Thoracic aorta (tissue), 2 donors: ENCODE measurements at places on chromosomes 16 and 17.

DNA sequence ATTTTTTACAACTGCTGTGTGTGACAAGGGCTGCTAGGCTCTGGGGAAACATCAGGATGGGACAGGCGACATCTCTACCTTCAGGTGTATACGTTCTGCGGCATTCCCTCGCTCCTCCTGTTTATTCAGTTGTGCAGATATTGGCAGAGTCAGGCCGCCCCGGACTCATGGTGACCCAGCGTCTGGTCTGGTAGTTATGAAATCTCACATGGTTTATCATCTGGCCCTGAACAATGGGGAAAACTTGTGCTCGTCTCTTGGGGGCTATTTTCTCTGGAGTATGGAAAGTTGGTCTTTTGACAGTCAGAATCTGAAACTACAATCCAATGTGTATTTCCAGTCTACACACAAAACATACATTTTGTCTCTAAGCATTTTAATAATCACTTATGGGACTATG lies 3.3 kb downstream of the MARCHF10 start:
- DNase-seq = no peak

DNA sequence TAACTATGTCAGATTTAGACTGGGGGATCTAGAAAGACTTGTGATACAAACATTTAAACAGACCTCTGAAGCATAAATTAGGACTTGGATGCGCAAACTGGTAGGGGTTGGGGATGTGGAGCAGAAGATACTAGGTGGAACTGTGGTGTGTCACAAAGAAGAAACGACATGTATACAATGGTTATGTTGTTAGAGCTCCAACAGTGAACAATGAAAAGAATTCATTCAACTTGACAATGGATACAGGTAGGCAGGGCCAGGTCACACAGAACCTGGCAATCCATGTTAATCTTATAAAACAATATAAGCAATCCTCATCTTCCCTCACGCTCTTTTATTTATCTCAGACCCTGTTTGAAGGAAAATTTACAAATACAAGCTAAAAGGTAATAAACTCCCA lies 102.0 kb downstream of the CDC27 start:
- no peak for DNase-seq

GRCh38 chr16:57892447-57893096 lies 78.4 kb downstream of the CNGB1 start:
- DNase-seq = no peak

DNA sequence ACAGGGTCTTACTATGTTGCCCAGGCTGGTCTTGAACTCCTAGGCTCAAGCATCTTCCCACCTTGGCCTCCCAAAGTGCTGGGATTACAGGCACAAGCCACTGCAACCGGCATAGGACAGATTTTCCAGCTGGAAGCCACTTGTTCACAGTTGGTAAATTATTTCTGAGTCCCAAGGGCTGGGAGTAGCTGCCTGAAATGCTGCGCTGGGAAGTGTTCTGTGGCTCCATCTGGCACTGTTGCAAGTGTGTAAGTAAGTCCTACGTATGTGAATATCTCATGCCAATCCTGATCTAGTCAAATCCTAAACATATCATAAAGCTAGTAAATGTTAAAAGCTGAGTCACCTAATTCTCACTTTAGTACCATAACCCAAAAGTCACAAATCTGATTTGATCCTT lies 48.1 kb downstream of the YWHAE start:
- no peak for DNase-seq

- no peak for DNase-seq
Observed at GRCh38 chr16:21560462-21560861, 38.9 kb upstream of the METTL9 start.

- DNase-seq = no peak
Observed at GRCh38 chr16:81224824-81225223, 13.7 kb upstream of the BCO1 start.

GRCh38 chr17:34765291-34765690 lies 185.9 kb downstream of the TMEM132E start:
- no peak for DNase-seq

DNA sequence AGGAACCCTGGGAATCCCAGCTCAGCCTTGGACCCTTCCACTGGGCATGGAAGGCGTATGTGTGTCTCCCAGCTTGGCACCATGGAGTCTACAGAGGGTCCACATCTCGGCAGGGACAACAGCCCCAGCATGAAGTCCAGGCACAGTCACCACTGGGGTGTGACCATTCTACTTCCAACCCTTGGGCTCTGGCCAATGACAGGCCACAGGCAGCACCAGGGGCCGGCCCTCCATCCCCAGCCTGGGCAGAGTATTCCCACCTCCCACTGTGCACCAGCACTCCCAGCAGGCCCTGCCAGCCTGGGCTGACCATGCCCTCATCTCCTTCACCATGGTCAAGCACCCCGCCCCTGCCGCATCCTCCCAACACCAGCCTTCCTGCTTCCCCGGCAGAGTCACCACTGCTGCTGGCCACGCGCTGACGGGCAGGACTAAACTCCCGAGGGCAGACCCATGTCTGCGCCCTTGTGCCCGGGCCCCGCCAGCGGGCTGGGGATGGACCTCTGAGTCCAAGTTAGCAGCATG lies 9.5 kb upstream of the PPP1R27 start:
- no peak for DNase-seq

GRCh38 chr16:31215287-31216162 lies 1.4 kb downstream of the PYDC1 start:
- no peak for DNase-seq

DNA sequence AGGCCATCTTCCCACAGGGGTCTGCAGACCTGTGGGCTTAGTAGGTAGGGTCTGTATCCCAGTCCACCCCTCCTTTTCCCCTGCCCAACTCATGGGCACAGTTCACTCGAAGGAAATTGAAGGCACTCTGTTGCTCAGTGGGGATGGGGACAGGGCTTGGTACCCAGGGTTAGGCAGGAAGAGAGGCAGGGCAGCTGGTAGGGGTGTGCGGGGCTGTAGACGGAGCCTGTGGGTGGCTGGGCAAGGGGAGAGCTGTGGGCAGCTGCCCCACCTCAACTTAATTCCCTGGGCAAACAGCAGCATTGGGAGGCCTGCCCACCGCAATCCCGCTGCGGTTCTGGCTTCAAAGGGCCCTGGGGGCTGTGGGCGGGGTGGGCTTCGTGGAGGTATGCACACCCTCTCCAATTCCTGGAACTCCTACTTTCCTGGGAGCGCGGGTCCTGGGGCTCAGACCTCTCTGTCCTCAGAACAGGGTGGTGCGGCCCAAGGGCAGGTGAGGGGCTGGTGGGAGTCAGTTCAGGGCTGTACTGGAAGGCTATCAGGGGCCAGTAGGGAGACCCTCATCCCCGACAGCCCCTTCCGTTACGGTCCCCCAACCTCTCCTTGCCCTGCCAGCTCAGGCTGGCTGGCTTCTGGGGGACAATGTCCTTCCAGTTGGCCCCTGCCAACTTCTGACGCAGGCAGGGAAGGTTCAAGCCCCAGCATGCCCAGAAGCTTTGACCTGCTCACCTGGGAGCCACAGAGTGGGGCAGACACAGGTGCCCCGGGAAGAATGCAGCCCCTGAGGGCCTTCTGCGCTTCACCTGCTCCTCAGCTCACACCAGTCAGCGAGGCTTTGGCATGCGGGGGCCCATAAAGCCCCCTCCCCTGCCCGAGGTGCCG lies 9.1 kb downstream of the FOXJ1 start:
- no peak for DNase-seq

GRCh38 chr16:87438611-87438985 lies 46.5 kb downstream of the MAP1LC3B start:
- no peak for DNase-seq

GRCh38 chr17:5211458-5211857 lies 19.8 kb upstream of the ZNF594 start:
- no peak for DNase-seq

DNA sequence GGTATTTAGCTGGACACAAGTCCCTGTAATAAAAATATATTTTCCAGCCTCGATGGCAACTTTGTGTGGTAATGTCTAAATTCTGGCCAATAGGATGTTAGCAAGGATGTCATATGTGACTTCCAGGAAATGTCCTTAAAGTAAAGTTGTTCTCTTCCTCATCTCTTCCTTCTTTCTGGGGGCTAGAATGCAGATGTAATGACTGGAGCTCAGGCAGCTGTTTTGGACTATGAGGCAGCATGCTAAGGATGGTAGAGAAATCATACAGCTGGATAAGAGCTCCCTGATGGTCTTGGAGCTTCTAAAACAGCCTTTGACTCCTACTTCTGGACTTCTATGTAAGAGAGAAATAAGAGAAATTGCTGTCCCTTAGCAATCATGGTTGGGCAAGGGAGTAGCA lies 16.9 kb upstream of the MAPT start:
- DNase-seq = no peak

GRCh38 chr17:63151941-63152523 lies 186.0 kb downstream of the TANC2 start:
- DNase-seq = no peak

DNA sequence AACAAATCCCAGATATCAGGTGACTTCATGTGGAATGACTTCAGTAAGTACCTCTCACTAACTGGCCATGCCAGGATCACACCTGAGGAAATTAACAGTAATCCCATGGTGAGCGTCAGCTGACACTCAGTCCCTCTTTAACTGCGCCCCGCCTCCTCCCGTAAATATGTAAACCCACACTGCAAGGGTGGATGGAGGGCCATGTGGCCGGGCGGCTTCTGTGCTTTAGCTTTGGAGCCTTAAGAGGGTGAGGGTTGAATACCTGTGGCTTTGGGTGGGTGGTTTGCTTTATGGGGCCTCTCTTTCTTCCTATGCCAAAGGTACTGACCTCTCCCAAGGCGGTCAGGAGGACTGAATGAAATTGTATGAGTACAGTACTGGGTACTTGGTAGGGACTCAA lies 141.7 kb downstream of the MRM1 start:
- no peak for DNase-seq

DNA sequence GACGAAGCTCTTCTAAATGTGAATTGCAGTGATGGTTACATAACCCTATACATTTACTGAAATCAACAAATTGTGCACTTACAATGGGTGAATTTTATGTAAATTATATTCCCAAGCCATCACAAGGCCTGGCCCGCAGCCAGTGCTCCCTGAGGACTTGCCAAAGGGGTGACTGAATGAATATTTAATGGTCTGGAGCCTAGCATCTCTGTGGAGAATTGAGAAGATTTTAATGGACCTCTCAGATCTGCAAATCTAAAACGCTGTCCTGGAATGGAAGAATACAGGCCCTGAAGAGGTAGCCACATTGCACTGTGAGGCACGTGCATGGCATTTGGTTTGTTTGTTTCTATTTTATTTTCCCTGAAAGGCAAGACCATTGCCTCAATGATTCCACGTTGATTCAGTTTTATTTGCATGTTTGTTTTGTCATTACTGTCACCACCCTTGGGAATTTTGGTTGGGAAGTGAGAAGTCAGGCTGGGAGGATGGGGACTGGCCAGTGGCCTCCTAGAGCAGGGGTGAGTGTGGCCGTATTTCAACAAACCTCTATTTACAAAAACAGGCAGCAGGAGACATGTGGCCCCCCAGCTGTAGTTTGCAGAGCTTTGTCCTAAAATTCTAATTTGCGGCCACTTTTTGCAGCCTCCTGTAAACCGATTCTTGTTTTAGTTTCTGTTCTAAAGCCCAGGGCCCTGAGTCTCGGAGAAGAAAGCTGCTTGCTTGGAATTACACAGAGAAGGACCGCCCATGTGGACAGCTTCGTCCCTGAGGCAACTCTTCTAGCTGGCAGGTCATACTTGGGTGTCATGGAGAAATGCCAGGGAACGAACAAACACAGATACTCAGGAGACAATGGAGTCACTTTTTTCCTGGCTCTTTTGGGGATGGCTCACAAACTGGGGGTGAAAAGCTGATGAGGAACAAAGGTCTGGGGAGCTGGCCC lies 40.5 kb upstream of the GCSH start:
- DNase-seq = no peak

DNA sequence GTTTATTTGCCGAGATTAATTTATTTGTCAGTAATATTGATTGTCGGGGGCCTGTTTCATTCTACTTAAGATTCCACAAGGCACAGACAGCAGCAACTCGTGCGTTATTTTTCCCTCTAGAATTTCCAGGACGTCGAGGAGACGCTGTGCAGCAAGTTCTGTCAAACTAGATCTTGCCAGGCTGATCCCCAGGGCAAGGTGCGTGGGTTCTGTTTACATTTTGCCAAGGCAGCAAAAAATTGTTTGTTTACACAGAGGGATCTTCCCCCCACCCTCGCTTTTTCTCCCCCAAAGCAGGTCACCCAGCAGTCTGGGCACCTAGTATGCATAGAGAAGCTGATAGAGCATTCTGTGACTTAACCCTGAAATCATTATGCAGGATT lies 111.4 kb downstream of the IRX3 start:
- no peak for DNase-seq

DNA sequence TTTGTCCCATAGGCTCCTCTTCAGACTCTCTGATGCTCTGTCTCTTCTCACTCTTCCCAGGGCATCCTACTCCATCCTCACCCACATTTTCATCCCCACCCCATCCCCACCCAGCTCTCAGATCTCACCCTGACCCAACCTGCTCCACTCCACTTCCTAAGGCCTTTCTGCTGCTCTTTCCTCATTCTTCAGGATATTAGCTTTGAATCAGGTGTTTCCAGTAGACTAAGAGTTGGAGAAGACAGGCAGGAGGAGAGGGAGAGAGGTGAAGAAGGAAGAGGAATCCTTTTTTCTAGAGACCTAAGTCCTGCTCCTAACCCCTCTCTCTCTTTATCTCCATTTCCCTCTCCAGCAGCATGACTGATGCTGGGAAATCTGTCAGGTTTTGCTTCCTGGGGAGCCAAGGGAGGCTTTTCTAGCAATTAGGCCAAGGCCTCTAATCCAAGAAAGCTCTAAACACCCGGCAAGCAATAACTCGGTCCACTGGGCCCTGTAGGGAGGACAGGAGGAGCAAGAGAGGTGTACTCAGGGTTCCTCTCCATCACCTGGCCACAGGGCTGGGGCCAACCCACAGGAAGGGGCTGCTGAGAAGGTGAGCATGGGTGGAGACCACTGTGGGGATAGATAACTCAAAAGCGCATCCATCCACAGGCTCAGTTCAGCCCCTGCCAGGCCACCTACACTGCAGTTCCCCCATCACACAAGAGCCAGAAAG lies 133.3 kb downstream of the TMEM132E start:
- no peak for DNase-seq

DNA sequence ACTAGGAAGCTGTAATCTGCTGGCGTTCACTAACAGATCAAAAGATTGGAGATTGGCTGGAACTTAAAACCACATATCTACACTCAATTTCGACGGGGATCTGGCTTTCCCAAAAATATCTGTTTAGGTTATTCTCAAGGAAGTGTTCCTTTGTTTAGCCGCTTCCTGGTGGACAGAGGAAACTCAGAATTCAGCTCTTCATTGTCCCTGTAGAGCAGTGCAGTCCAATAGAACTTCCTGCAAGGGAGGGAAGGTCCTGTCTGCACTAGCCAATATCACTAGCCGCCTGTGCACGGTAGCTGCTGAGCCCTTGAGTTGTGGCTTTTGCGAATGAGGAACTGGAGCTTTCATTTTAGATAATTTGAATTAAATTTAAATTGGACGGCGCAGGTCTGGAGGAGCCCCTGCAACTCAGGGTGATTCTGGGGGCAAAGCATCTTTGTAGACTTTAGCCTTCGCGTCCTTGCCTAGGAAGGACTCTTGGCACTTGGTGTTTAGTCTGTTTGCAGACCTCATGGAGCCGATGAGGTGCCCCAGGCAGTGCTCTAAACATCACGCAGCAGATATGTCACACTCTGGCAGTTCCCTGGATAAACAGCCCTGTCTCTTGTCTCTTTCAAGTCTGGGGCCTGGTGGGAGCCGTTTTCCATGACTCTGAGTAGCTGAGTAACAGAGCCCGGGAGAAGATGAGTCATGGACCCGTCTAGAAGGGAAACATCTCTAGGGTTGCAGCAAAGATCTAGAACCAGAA lies 122.2 kb downstream of the CCDC182 start:
- DNase-seq = no peak

- no peak for DNase-seq
Observed at GRCh38 chr16:70402916-70403659, 35.8 kb downstream of the ST3GAL2 start.

- no peak for DNase-seq
Observed at GRCh38 chr17:72534776-72535175, 414.0 kb downstream of the SOX9 start.
